Urinary bladder (tissue), 4 donors: ENCODE measurements at places on chromosomes 7 and 10.

DNA sequence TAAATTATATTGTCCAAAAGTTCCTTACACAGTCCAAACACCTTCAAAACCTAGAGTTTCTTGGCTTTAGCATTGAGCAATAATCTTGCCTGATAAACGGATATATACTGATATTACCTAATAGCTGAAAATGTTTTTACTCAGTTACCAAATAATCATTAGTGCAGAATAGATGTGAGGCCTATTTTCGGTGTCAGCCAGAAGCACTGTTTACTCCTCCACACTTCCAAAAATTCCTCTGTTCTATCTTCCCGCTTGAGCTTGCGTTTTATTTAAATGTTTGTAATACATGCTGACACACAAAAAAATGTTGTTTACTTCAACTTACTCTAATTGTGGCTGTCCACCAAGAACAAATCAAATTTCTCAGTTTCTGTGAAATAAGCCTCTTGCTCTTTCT lies 606.2 kb upstream of the TEX47 start:
- no peak for DNase-seq

GRCh38 chr10:119908166-119908565 lies 15.6 kb downstream of the SEC23IP start:
- no peak for DNase-seq

DNA sequence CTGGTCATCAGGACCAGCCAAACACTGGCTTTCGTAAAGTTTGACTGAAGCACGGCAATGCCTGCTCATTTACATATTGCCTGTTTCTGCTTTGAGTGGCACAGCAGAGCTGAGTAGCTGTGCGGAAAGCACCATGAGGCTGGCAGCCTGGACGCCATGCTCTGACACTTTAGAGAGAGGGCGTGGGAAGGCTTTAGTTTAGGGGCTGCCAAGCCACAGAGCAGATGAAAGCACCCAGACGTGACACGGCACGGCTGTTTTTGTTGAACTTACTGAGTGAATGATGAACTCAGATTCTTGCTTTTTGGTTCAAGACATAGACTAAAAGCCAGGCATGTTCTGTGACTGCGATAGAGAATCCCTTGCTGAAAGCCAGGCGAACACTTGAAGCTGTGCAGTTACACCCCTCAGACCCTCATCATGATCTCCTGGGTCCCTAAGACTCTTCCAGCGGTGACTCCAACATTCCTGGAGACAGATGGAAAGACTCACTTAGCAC lies 182.1 kb downstream of the ZMYND11 start:
- no peak for DNase-seq

DNA sequence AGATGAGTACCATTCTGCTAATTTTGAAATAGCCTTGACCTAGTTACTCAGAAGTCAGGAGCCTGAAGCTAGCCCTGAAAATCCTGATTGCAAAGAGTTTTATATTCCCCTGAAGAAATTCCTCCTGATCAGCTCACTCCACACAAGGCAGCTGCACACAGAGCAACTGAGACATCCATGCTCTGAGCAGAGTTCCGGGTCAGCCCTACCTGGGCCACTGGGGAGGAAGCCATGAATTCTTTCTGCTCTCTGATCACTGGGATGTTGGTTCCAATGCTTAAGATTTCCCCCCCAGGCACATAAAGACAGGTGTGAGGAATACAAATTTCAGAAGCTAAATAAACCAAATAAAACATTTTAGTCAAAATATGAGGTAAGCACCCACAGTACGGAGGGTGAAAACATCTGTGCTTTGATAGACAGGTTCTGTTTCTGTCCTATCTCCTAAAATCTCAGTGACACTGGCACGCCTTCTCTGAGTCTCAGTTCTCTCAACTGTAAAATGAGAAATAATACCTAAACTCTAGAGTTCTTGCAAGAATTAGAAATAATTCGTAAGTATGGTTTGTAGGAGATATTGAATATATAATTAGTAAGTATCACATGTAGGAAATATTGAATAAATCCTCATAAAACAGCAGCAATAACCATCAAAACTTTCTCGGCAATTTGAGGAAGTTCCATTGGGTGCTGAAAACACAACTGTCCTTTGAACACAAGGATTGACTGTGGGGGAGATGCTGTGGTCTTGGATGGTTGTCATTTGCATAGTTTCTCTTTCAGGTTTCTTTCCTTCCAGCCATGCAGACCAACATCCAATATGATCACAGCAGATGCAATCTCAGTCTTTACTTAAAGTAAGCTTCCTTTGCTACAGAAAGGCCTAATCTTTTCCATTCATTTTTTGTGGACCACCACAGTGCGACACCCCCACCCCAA lies 133.0 kb upstream of the TNS3 start:
- no peak for DNase-seq

DNA sequence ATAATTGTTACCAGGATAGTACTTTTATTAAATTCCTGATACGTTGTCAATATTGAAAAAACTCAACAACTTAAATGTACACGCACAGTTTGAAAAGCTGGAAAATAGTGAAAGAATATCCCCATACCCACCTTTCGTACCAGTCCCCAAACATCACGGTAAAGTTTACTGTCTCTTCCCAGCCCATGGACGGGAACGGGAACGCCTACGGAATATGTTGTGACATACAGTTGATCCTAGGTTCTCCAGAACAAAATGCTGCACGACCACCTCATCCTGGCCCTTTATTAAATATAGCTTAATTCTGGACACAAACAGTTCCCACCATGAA lies 527 bp upstream of the BCAP29 start:
- DNase-seq, result no peak

- no peak for DNase-seq
Observed at GRCh38 chr10:31318382-31318853, 598 bp upstream of the ZEB1 start.

DNA sequence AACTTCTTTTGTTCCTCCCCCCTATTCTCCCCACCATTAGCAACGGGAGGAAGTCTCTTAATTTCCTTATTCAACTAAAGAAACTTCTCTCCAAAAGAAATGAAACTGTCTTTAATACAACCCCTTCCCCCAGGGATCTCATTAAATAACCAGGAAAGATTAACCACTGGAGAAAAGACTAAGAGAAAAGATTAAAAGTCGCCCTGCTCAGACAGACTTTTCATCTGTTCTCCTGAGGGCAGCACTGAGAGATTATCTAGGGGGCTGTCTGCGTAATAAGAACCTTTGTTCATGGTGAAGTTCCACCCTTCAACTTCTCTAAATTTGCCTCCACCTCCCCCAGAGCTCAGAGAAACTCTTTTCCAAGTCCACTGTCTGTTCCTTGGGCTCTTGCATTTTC lies 105.5 kb downstream of the HGF start:
- DNase-seq, result no peak

DNA sequence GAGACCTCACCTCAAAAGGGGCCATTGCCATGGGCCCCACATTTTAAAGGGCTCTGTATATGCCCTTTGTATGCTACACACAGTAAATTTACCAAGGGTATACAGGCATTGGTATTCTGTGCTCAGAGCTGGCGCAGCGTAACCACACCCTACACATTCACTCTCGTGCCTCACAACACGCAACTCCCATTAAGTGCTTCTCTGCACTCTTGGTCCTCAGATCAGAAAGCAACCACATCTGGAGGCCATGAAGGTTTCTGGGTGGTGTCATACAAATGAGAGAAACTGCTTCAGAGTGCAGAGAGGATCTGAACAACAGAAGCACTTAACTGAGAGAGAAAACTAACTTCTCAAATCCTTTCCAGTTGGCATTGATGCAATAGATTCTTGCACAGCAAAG lies 9.4 kb upstream of the CACUL1 start:
- no peak for DNase-seq

DNA sequence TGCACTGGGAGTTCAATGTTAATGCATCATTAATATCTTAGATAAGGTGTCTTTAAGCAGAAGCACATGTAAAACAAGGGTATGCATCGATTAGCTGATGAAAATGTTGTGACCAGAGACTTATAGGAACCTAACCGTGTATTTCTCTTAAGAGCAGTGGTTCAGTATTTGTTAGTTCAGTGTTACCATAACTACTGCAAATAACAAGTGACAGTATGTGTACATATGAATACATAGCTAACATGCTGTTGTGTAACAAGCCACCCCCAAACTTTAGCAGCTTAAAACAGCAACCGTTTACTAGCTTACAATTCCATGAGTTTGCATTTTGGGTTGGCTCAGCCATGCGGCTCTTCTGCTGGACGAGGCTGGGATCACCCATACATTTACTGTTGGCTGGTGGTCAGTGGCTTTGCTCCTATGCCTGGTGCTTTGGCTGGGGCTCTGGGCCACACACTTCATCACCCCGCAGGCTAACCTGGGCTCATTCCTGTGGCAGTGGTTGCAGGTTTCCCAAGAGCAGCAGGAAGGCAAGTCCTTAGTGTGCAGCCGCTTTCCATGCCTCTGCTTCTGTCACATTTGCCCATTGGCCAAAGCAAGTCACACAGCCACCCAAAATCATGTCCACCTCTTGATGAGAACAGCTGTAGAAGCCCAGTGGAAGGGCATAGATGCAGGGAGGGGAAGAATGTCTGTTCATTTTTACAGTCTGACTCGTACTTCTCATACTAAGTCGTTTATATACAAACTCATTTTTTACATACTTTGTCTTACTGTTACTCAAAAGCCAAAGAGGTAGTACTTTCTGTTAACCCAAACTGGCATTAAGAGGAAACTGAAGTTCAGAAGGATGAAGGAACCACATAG lies 103.3 kb upstream of the GATA3 start:
- no peak for DNase-seq

DNA sequence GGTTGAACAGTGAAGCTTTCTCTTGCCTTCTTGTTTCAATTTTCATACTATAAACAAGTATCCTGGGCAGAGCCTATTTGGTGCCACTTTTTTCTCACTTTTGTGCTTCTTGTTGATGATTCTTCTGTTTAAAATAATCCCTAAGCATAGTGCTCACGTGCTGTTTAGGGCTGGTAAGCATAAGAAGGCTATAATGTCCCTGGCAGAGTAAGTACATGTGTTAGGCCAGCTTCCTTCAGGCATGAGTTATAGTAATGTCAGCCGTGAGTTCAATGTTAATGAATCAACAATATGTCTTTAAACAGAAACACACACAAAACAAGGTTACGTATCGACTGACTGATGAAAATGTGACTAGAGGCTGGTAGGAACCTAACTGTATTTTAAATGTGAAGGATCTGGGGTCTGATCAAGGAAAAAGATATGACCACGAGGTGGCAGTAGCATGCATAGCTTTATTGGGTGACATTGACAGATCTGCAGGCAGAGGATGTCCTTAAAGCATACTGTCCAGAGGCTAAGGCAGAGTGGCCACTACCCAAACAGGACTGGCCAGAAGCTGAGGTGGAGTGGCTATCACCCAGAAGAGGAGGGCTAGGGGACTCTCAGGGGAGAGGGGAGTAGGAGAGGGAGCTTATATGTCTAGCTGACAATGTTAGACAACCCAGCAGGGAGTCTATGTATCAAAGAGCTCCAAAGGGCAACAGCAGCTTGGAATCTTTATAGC lies 113.7 kb downstream of the BRAF start:
- peak; percentile 11 for DNase-seq

GRCh38 chr10:85922356-85923129 lies 444.1 kb downstream of the GRID1 start:
- DNase-seq, result peak; percentile 60

GRCh38 chr7:39248692-39249090 lies 271.0 kb downstream of the POU6F2 start:
- no peak for DNase-seq

GRCh38 chr10:119480667-119481066 lies 61.9 kb downstream of the RGS10 start:
- DNase-seq, result no peak

DNA sequence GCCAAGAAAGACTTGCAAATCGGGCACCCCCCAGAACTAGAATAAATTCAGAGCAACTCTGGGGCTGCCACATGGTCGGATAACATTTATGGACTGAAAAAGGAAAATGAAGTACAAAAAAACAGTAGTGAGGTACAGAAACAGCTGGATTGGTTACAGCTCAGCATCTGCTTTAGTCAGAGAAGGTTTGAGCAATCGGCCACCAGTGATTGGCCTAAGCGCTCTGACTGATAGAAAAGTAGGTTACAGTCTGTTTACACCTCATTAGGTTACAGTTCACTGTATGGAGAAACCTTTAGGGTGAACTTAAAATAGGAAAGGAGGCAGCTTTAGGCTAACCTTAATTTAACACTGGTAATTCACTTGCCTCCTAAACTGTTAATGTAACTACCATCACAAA lies 102.0 kb upstream of the DKK1 start:
- no peak for DNase-seq

DNA sequence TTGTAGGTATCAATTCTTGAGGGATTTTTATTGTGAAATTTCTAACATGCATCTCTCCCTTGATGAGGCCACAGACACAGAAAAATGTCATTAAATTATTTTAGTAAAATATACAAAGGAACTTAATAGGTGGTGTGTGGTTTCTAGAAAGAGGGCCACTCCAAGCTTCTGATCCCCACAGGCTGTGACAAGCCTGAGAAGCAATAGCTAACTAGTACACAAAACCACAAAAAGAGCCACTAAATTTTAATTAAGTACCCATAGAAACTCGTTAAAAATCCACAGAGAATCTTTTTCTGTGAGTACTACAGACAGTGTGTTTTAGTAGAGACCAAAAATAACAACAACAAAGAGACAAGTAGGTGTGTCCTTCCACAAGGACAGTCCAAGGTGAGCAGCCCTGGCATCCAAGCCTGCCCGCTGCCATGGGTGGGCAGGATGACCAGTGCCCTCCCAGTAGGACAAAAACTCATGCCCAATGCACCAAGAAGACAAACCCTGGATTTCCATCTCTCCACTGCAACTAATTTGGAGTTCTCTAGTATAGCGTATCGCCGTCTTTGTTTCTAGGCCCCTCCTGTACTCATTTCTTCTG lies 81.0 kb downstream of the RNF216 start:
- no peak for DNase-seq

GRCh38 chr10:128053356-128053755 lies 72.9 kb downstream of the MKI67 start:
- DNase-seq, result no peak

DNA sequence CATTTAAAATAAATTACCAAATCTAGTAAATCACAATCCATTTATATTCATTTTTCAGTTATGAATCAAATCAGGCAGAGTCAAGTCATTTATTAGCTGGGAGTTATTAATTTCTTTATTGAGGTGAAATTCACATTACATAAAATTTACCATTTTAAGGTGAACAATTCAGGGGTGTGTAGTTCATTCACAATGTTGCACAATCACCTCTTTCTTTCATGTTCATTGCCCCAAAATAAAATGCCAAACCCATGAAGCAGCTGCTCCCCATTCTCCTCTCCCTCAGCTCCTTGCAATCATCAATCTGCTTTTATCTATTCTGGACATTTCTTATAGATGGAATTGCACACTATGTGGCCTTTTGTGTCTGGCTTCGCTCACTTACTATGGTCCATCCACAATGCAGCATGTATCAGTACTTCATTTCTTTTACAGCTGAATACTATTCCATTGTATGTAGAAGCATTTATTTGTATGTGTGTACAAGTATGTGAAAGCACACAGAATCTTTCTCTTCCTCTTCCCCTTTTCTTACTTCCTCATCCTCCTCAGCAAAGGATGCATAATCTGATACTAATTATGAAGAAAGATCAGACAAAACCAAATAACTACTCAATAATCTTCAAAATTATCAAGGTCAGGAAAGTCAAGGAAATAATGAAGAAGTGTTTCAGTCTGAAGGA lies 60.6 kb downstream of the LMBR1 start:
- DNase-seq, result no peak
